ENCODE measurements at places on chromosomes 7 and 10.

DNA sequence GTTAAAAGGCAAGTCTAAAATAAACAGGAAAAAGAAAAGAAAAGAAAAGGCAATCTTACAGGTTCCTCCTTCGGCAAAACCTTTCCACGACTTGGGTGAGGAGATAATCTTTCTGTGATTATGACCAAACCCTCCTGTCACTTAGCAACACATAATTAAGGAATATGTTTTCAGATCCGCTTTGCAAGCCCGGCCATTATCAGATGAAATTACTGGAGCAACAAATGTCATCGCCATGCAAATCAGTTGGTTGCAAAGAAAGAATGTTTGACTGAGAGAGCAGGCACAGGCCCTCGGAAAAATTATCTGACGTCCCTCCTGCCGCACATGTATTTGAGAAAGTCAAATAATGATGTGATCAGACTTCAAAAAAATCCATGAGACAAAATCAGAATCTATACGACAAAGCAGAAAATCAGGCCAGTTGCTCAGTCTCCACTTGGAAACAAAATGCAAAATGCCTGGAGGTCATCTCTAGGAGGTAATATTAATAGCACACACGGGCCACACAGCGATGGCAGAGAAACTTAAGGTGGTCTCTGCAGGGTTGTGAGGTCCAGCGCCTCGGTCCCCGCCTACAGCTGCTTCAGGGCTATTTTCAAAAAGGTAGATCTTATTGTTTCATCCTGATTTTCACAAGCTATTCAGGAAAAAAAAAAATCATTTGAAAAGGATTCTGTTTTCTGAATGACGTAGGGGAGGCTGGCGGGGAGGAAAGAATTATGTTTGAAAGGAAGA, 82.7 kb downstream of the ZRANB1 start:
- no peak for DNase-seq

DNA sequence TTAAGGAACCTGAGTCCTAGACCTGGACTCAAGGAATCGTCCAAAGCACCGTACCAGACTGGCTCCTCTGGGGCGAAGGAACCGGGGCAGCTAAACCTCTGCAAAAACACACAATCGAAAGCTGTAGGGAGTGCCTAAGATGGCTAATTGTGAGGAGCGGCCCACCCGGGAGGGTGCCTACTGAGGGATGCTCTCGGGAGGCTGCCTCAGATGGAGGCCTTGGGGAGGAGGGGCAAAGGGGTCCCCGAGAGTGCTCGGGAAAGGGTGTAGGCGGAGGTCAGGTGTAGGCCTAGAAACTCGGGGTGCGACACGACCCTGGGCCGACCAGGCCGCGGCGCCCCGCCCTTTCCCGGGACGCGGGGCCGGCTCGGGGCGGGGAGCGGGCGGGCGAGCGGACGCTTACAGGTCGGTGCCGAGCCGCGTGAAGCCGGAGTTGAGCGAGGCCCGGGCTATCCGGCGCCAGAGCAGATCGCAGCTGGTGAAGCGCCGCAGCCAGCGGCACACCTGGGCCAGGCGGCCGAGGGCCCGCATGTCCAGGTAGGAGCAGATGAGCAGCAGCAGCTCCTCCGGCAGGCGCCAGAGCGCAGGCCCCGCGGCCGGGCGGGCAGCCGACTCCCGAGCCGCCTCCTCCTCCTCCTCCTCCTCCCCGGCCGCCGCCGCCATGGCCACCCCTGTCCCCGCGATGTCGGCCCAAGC, 844 bp downstream of the FBXW4 start:
- DNase-seq, result peak; percentile 45

DNA sequence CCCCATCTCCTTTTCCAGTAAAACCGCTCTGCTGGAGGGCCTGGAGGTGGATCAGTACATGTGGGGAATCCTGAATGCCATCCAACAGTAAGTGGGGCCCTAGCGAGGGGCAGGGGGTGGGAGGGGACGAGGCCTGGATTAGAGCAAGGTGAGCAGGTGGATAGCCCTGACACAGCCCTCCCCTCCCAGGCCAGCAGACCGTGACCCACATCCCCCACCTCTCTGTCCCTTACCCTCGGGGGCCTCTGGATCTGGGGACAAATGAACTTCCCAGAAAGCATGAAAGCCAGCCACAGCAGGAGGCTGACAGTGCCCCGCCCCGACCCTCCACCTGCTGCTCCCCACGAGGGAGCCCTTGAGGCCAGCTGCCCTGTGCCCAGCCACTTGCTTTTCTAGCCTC, 41.8 kb upstream of the PPIF start:
- DNase-seq, result no peak

DNA sequence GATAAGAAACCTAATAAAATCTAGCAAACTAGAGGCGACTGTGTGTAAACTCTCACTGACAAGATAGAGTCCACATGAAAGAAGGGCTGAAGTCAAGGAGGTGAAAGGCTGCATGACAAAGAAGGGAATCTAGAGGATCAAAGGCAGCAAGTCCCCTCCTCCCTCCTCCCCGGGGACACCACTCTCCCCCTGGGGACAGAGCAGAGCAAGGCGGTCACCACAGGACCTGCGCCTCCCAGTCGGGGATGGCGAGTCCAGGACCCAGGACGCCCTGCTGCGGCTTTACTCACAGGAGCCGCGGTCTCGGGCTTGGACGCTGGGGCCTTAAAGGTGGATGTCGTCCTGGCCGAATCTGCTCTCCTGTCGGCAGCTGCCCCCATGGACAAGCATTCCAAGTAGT, 22.4 kb downstream of the BRI3 start:
- DNase-seq, result no peak

DNA sequence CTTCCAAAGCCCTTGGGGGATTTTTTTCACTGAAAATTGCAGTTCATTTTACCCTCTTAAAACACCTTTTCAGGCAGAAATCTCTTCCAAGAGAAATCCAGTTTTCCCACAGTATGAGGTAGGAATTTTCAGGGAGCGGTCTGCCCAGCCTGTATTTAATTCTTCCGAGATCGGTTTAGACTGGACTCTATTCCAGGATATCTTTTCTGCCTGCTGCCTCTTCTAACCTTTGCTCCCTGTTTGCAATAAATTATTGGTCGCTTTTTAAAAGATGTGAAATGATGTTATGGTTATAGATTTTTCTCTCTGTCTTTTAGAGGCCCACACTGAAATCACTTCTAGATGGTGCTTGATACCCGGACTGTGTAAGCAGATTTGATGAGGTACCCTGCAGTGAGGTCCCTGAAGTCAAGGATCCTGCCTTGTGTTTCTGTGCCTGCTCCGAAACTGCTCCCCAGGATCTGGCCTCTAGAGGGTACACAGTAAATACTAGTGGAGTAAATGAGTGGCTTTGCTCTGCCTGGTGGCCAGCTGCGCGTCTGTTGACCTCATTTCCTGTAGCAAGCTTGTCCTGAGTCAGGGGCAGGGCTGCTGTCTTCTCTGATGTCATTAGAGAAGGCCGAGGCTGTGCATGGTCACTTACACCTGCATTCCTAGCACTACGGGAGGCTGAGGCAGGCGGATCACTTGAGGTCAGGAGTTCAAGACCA, 191.6 kb downstream of the FANK1 start:
- no peak for DNase-seq

- no peak for DNase-seq
These were observed 297.9 kb upstream of the FZD1 start for GRCh38 chr7:90966346-90966745.

- no peak for DNase-seq
These were observed 1.8 kb upstream of the GAD2 start for GRCh38 chr10:26214551-26215395.

DNA sequence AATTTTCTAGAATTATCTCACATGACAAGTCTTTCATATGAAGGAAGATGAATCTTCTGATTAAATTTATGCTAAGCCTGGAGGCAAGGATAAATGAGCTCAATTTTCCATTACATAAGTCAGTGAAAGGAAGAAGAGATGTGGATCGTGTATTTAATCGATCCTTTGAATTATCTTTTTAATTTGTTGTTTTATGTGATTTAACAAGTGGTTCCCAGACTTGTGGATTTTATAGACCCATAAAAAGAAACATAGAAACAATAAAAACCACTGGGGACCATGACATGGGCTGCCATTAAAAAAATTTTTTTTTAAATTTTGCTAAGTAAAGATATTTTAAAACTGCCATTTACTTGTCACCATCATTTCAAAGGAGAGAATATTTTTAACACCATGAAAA, 45.0 kb downstream of the SLK start:
- no peak for DNase-seq

Measured in activated CD8-positive, alpha-beta memory T cell treated with anti-CD3 and anti-CD28 coated beads for 4 hours (primary cell).